ENCODE measurements at places on chromosomes 13 and 19. TPM values are rescaled to one million over a fixed set of nuclear protein-coding genes. Genes with fewer than 3 reads are reported as not detected.

CEACAM6 gene
- 1.4 TPM for total RNA-seq

PNMA8B gene
- 4.7 TPM for total RNA-seq

EPN1 gene
- total RNA-seq: 9.9 TPM

PSG2 gene
- 0.05 TPM for total RNA-seq

GRCh38 chr19:46216612-46217011, 12.9 kb upstream of the IGFL1 start:
- no peaks in the 10 kb centered on the region for H3K4me1 ChIP-seq
- no peaks in the 10 kb centered on the region for H3K27me3 ChIP-seq
- no peak for DNase-seq
- H3K27ac ChIP-seq: no peak overlapping the region
- H3K4me3 ChIP-seq: no peak overlapping the region

GRCh38 chr19:2261438-2262172, 5.4 kb upstream of the JSRP1 start:
- no peak for DNase-seq
- H3K4me3 ChIP-seq: no peak overlapping the region
- H3K4me1 ChIP-seq: peaks cover 30% of the 10 kb centered on the region
- no peaks in the 10 kb centered on the region for H3K27me3 ChIP-seq
- H3K27ac ChIP-seq: no peak overlapping the region

DNA sequence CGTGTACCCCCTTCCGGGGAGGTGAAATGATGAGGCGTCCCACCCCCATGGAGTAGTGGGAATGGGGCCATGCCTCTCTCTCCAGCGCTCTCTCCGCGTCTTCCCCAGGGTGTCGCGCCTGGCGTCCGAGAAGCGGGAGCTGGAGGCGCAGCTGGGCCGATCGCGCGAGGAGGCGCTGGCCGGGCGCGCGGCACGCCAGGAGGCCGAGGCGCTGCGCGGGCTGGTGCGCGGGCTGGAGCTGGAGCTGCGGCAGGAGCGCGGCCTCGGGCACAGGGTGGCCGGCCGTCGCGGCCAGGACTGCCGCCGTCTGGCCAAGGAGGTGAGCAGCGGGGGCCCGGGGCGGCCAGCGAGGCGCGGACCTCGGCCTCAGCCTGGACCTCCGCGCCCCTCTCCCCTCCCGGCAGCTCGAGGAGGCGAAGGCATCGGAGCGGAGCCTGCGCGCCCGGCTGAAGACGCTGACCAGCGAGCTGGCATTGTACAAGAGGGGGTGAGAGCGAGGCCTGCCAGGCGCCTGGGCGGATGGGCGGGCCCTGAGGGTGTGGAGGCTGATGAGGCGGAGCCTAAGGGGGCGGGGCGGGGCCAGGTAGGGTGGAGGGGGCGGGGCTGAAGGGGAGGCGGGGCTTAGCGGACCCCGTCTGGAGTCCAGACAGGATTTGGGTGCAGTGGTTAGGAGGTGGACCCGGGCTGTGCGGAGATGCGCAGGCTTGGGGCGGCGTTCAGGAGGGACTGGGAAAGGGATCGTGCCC, 7.7 kb downstream of the PGLYRP1 start:
- DNase-seq: no peak
- peaks cover 8% of the 10 kb centered on the region for H3K4me1 ChIP-seq
- H3K36me3 ChIP-seq: no peaks in the 10 kb centered on the region
- peak overlapping the region; percentile 61 for H3K4me3 ChIP-seq
- no peak overlapping the region for H3K27ac ChIP-seq

GRCh38 chr13:41751734-41752445, 209.0 kb downstream of the VWA8 start:
- H3K36me3 ChIP-seq: no peaks in the 10 kb centered on the region
- DNase-seq: no peak
- H3K27ac ChIP-seq: no peak overlapping the region
- H3K4me3 ChIP-seq: no peak overlapping the region

- DNase-seq: no peak
- H3K36me3 ChIP-seq: no peaks in the 10 kb centered on the region
- H3K27ac ChIP-seq: no peak overlapping the region
- no peaks in the 10 kb centered on the region for H3K4me1 ChIP-seq
Observed at GRCh38 chr13:22162889-22163288, 492.0 kb downstream of the FGF9 start.

DNA sequence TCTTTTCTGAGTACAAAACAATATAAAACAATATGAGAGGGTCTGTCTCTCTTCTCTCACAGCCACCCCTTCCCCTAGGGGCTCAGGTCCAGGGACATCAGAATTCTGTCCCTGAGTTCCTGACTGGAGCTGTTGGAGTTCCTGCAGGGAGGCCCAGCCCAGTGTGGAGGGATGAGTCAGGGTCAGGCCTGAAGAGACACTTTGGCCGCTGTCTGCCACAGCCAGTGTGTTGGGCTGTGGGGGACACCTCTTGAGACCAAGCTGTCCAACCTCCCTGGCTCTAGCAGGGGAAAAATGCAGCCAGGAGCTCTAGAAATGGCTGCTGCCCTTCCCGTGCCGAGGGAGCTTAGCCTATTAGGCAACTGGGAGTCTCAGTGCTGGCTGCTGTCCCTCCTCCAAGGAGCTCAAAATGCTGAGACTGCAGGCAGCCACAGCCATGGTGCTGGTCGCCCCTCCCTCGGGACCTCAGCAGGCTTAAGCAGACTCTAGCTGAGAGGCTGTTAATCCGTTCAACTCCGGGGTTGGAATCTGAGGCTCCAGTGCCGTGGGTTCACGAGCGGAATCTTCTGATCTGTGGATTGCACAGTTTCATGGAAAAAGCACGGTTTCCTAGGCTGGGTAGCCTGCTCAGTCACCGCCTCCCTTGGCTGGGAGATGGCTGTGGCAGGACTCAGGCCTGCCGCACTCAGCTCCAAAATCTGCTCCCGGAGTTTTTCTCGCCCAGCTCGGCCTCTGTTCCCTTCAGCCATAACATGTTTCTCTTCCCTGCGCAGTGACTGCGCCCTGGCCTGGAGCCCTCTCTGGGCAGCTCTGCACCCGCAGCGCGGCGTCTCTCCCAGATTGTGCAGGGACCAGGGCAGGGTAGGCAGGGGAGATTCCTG, 3.8 kb upstream of the ZNF626 start:
- H3K4me3 ChIP-seq: no peak overlapping the region
- H3K4me1 ChIP-seq: peaks cover 4% of the 10 kb centered on the region
- DNase-seq: no peak
- H3K36me3 ChIP-seq: no peaks in the 10 kb centered on the region
- no peak overlapping the region for H3K27ac ChIP-seq

DNA sequence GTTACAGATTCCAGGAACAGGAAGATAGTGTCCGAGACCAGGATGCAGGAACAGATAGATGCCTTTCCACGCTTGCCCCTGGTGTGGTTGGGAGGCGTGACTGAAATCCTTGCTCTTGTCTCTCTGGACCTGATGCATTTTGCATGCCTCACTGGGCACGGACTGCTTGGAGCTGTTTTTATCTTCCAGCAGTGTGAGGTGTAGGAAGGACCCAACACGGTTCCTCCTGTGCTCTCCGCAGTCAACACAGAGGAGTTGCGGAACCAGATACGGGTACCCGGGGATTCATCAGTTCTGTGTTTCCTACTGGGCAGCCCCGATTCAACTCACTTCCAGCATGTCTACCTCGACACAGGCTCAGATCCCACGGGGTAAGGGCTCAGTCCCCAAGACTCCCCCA, 6.5 kb downstream of the DOT1L start:
- peaks cover 4% of the 10 kb centered on the region for H3K4me1 ChIP-seq
- H3K36me3 ChIP-seq: peaks cover 7% of the 10 kb centered on the region
- H3K27ac ChIP-seq: no peak overlapping the region
- no peak overlapping the region for H3K4me3 ChIP-seq
- H3K27me3 ChIP-seq: no peaks in the 10 kb centered on the region
- DNase-seq: no peak

GRCh38 chr19:37813340-37813739, 34.0 kb upstream of the ZNF573 start:
- DNase-seq: no peak
- H3K27me3 ChIP-seq: no peaks in the 10 kb centered on the region
- H3K27ac ChIP-seq: no peak overlapping the region
- no peaks in the 10 kb centered on the region for H3K36me3 ChIP-seq
- H3K4me3 ChIP-seq: no peak overlapping the region
- no peaks in the 10 kb centered on the region for H3K4me1 ChIP-seq

GRCh38 chr19:11384778-11385129, 640 bp upstream of the EPOR start:
- peaks cover 8% of the 10 kb centered on the region for H3K4me1 ChIP-seq
- no peak overlapping the region for H3K4me3 ChIP-seq
- H3K27me3 ChIP-seq: peaks cover 59% of the 10 kb centered on the region
- no peak overlapping the region for H3K27ac ChIP-seq
- H3K36me3 ChIP-seq: no peaks in the 10 kb centered on the region

GRCh38 chr19:48987323-48987722, 5.8 kb downstream of the GYS1 start:
- peaks cover 8% of the 10 kb centered on the region for H3K4me1 ChIP-seq
- H3K36me3 ChIP-seq: peaks cover 40% of the 10 kb centered on the region
- H3K27me3 ChIP-seq: no peaks in the 10 kb centered on the region
- DNase-seq: no peak
- H3K27ac ChIP-seq: no peak overlapping the region

- no peaks in the 10 kb centered on the region for H3K27me3 ChIP-seq
- H3K4me3 ChIP-seq: no peak overlapping the region
- peaks cover 3% of the 10 kb centered on the region for H3K4me1 ChIP-seq
- peaks cover 11% of the 10 kb centered on the region for H3K36me3 ChIP-seq
- DNase-seq: no peak
Observed at GRCh38 chr13:49560270-49561061, 24.9 kb downstream of the RCBTB1 start.

GRCh38 chr19:51173681-51174080, 31.6 kb downstream of the SIGLEC7 start:
- no peaks in the 10 kb centered on the region for H3K27me3 ChIP-seq
- H3K27ac ChIP-seq: no peak overlapping the region
- H3K36me3 ChIP-seq: no peaks in the 10 kb centered on the region
- no peak overlapping the region for H3K4me3 ChIP-seq
- H3K4me1 ChIP-seq: no peaks in the 10 kb centered on the region

DNA sequence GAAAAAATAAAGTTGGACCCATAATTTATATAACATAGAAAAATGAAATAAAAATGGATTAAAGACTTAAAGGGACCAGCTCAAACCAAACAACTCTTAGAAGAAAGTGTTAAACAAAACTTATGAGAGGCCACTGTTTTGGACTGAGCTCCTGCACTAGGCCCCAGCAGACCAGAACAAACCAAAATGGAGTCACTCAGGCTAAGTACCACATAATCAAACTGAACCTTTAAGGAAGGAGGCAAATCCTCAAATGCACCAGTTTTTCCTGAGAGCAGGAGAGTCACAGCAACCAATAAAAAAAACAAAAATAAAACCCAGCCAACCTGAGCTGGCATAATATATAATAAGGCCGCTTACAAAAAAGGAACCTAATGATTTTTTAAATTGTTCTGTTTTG, 10.3 kb upstream of the OR10H1 start:
- no peak overlapping the region for H3K27ac ChIP-seq
- no peaks in the 10 kb centered on the region for H3K36me3 ChIP-seq
- DNase-seq: no peak
- H3K4me1 ChIP-seq: no peaks in the 10 kb centered on the region
- H3K27me3 ChIP-seq: peaks cover 5% of the 10 kb centered on the region

DNA sequence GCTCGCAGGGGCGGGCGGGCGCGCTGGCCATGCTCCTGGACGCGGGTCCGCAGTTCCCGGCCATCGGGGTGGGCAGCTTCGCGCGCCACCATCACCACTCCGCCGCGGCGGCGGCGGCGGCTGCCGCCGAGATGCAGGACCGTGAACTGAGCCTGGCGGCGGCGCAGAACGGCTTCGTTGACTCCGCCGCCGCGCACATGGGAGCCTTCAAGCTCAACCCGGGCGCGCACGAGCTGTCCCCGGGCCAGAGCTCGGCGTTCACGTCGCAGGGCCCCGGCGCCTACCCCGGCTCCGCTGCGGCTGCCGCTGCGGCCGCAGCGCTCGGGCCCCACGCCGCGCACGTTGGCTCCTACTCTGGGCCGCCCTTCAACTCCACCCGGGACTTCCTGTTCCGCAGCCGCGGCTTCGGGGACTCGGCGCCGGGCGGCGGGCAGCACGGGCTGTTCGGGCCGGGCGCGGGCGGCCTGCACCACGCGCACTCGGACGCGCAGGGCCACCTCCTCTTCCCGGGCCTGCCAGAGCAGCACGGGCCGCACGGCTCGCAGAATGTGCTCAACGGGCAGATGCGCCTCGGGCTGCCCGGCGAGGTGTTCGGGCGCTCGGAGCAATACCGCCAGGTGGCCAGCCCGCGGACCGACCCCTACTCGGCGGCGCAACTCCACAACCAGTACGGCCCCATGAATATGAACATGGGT, 599 bp downstream of the ZIC2 start:
- H3K27ac ChIP-seq: no peak overlapping the region
- H3K27me3 ChIP-seq: peaks cover 98% of the 10 kb centered on the region
- no peak for DNase-seq
- no peaks in the 10 kb centered on the region for H3K36me3 ChIP-seq
- peaks cover 34% of the 10 kb centered on the region for H3K4me1 ChIP-seq

Measured in thymus (tissue), 14 donors.